ENCODE measurements at places on chromosomes 4 and X.

- no peak for DNase-seq
Measured at GRCh38 chrX:49257074-49257790, 7.3 kb downstream of the FOXP3 start.

GRCh38 chr4:165208221-165208652, 876 bp downstream of the KLHL2 start:
- no peak for DNase-seq

DNA sequence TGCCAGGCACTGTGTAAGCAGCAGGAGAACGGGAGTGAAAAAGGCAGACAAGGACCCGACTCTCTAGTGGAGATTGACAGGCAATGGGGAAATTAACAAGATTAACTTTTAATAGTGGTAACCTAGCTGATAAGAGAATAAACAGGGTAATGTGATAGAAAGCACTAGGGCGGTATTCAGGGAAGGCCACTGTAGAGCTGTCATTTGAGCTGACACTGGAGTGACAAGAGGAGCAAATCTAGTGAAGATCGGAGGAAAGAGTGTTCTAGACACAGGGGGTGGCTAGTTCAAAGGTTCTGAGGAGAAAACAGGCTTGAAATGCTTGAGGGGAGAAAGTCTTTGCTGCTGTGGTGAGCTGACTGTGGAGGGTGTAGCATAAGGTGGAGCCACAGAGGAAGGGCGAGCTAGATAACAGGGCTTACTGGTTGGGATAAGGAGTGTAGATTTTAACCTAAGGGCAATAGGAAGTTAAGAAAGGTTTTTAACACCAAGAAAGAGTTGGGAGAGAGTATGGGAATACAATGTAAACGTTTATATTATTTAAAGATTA, 122.8 kb downstream of the SLC10A7 start:
- no peak for DNase-seq

- no peak for DNase-seq
Measured at GRCh38 chr4:7978907-7979651, 39.4 kb upstream of the AFAP1 start.

GRCh38 chrX:24332878-24333277, 19.0 kb upstream of the SUPT20HL2 start:
- no peak for DNase-seq

DNA sequence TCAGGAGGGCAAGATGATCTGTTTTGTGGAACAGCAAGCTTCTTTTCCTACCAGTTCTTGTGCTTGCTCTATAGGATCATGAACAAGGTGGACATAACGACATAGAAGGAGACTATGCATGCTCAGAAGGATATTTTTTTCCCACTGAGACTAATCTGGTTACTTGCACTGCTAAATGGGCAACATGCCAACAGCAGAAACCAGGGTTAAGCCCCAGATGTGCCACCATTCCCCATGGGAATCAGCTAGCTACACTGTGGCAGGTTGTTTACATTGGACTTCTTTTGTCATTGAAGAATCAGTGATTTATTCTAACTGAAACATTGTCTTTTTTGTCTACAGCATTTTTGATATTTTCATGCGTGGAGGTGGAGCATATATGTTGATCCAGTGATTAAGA, 165.6 kb downstream of the C4orf33 start:
- DNase-seq: no peak

DNA sequence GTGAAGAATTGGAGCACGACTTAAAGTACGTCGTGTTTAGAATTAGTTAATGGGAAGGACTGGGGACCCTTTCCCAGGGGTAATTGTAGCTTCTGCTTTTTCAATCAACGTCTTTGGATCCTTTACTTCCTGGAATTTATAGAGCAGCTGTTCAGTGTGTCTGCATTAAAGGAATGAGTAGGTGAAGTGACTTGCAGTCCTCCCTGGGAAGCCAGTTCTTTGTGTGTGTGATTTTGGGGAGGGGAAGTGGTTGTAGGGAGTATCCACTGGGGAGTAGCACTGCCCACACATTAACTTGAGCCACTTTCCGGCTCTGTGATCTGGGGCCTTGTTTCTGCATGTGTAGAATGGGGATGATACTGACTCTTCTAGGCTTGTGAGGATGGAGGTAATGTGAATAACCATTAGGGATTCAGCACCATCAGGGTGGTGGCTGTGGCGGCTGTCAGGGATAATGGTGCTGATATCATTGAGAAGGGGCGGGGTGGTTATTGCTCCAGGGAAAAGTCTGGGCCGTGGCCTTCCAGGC, 54.7 kb downstream of the TMEM131L start:
- DNase-seq: no peak

All from activated CD8-positive, alpha-beta memory T cell treated with anti-CD3 and anti-CD28 coated beads for 1 hour (primary cell).